Panc1 (cell line): ENCODE measurements at places on chromosomes 5 and 9.

DNA sequence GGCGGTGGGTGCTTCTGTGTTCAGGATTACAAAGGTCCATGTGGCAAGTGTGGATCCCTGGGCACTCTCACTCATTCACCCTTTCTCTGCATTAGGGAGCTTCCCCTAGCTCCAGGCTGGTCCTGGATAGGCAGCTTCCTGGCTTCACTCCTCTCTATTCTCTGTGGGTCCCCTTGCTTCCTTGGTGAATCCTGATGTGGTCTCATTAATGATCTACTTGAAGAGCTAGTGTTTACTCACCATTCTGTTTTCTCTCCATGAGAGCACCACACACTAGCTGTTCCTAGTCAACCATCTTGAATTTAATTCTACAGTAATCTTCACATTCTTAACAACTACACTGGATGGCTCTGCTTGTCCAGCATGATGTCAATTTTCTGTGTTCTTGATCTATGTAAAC is 90.0 kb upstream of the PLPPR1 start:
- no peak for DNase-seq

DNA sequence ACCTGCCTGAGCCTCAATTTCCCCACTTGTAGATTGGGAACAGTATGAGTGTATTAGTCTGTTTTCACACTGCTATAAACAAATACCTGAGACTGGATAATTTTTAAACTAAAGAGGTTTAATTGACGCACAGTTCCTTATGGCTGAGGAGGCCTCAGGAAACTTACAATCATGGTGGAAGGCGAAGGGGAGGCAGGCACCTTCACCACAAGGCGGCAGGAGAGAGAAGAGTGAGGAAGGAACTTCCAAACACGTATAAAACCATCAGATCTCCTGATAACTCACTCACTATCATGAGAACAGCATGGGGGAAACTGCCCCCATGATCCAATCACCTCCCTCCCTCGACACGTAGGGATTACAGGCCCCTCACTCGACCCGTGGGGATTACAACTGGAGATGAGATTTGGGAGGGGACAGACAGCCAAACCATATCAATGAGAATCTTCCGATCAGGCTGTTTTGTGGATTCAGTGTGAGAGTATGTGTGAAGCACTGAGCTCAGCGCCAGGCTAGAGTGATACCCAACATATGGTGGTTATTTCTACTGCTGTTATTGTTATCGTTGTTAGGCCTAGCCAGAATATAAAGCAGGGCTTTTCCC is 14.6 kb upstream of the LMX1B start:
- no peak for DNase-seq

DNA sequence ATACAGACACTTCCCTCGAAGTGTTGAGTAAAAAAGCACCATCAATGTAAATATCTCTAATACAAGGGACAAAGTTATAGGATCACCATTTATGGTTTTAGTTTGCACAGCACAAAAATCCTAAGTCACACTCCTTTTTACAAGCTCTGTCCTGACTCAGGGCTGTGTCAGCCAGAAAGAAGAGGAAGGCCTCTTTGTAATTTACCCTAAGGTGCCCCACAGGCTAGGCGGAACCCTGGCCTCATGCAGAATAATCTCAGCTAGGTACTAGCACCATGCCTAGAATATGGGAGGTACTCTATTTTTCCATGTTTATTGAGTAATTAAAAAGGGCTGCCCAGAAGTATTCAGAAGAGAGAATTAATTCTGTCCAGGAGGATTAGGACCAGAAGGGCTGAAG is 36.9 kb downstream of the HAVCR1 start:
- DNase-seq = no peak

GRCh38 chr9:33466565-33467495 is 6.9 kb downstream of the NOL6 start:
- no peak for DNase-seq

DNA sequence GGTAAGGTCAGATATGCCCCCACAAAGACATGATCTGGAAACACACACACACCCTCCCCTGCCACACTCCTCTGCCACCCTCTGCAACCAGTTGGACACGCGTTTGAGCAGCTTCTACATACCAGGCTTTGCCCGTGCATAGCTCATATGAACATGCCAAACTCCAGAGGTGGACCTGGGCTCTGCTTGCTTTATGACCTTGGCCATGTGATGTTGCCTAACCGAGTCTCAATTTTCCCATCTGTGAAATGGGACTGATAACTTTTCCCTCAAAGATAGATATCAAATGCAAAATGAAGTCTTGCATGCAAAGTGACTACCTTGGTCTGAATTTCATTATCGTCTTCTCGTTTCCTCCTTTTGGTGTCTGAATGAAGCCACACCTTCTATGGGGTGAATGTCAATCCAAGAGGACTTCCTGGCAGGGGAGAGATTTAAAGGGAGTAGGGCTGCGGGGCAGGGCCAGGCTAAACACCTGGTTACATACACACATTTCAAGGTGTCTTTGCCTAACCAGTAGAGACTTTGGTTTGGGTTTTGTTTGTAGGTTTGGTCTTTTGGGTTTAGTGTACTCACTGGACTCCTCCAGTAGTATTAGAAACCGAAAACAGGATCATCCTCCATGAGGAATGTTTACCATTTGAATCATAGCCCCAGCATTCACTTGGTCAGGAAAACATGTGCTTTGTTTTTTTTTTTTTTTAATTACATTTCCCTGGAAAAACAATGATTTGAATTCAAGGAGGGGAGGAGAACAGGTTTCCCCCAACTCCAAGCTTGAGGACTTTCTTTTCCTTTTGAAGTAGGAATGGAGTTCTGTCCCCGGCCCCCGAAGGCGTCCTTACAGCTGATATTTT is 63.2 kb downstream of the COL27A1 start:
- DNase-seq = no peak

DNA sequence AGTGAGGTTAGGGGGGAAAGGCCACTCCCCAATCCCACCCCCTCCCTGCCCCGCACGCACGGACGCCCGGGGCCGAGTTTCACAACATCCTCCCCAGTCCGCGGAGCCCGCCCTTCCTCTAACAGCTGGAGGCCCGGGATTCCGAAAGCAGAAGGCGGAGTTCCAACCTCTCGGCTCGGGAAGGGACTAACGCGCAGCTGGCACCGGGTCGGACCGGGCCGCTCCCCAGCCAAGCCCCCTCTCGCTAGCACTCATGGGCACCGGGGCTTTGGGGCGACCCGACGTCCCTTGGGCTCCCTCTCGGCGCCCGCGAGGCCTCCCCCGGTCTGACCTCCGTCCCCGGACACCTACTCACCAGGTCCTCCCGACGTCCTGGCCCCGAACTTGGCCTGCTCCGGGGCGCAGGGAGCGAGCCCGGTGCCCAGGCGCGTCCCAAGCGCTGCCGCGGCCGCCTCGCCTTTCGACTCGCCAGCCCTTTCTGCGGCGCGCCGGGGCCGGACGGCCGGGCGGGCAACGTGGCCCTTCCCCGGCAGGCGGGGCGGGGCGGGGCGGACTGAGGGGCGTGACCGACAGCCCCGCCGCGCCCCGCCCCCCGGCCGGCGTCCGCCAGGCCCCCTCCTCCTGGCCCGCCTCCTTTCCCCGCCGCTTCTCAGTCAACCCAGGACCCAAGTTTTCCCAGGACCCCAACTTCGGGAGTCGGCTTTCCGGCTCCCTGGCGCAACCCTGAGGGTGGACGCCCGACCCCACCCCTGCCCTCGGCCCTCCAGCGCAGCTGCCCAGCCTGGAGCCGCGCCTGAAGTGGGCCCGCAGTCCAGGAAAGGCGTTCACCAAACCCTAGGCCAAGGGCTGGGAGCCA is at the start of gene MGAT1:
TSS of gene MGAT1 (minus strand) at position 482 of the 856 bp plus-strand sequence. CDS start 9,835 bp downstream, outside the sequence.
- DNase-seq = no peak

DNA sequence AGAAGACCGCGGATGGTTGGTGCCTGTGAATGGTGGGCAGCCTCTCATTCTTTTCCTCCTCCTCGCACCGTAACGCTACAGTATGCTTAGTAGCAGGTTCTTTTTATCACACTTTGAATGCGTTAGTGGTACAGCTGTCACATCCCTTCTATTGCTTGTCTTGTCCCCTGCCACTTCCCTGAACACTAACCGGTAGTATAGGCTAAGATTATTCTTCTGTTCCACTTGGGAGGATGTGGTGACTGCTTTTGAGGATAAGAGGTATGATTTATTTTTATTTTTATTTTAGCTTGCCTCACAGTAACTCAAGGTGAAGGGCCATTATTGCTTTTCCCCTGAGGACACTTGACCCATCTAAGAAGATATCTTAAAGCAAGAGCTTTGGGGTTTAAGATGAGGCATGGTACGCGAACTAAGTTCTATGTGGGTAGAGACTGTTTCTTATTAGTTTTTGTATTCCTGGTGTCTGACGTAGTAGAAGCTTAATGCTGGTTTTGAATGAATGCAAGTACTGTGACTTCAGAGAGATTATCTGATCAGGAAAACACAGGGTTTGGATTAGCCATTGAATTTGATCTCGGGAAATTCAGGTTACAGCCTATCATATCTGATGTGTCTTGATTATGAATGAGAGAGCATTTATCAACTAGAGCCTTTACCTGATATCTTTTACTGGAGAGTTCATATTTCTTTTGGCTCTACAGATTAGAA is 951 bp downstream of the UNC13B start:
- no peak for DNase-seq

- DNase-seq = no peak
Measured at GRCh38 chr9:89753472-89754055, 148.8 kb downstream of the GADD45G start.
